ENCODE measurements at places on chromosomes 1 and 21.

DNA sequence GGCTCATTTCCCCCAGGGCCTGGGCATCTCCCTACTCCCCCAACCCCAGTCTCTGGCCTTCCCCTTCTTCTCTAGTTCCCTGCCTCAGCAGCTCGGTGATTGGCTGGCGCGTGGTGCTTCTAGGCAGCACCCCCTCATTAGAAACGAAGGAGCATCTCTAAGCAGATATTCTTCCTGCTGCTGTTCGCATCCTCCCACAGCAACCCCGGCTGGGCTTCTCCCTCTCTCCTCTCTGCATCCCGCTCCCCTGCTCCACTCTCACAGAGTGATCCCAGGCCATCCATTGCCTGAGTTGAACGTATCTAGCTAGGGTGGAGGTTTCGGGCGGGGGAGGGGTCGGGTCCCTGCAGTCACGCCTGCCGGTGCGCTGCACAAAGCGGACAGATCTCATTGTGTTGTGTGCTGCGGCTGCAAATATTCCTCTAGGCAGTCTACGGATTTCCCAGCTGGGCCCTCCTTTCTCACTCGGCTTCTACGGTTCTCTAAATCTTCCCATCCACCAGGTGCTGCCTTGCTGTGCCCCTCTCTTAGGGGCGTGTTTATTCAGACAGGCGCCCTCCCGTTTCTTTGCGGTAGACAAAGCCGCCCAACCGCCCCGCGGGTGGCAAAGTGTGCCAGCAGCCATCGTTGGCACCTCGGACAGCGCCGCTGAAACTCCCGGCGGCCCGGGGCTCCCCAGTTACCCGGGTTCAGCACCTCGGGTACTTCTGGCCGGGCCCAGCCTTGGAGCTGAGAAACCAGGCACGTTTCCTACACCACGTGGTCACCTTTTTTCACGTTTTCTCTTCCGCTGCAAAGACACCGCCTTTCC lies 2.2 kb downstream of the CACNA1E start:
- DNase-seq: no peak

GRCh38 chr1:210159211-210159610 lies 73.4 kb upstream of the SERTAD4 start:
- DNase-seq: no peak

- no peak for DNase-seq
These were observed 91.7 kb downstream of the LIPI start for GRCh38 chr21:14119038-14119437.

DNA sequence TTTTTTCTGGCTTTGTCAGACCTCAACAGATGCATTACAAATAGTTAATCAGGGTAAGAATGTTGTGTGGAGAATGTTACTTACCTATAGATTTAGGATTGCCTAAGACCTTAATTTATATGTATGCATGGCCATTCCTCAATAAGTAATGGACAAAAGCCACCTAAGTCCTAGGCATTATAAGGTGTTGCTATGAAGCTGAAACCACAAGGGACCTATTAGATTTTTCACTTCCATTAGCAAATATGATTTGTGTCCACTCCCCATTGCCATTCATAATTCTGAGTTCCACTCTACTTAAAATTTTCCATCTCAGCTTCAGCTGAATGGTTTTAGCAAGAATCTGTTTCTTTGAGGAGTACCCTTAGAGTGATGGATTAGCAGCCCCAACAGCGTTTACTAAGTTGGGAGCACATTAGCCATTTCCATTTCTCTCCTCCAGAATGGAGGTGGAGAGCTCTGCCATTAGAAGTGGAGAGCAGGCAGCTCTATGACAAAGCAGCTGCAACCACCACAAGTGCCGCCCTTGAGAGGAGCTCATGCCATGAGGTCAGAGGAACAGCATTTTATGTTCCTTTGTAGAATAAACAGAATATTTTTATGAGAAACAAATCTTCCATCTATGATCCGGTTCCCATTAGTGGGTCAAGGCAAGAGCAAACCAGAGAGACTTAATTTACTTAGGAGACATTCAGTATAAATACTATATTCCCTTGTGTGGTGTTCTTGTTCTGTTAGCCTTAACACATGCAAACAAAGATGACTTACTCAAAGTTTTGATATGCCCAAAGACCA lies 28.9 kb upstream of the C1orf87 start:
- no peak for DNase-seq

DNA sequence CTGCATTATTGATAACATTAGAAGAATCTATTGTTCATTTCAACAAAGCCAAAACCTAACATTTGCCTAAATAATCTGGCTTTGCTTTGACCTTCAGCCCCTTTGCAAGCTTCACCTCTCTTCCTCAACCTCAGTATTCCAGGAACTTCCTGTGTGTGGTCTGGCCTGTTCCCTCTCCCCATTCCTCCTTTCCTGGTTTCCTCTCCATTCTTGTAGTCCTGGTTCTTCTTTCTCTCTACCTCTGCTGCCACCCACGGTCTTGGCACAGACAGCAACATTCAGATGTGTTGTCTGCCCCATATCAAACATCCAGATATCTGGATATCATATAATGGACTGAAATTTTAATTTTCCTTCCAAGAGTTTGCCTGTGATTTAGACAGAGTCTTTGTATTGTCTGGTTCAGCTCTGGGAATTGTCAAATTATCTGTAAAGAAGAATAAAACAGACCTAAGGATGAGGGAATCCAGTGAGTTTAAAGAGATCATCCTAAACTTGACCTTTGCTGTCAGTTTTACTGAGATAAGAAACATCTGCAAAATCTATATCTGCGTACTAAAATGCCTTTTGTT lies 148.1 kb upstream of the KCTD3 start:
- DNase-seq: no peak

GRCh38 chr1:203901581-203901980 lies 40.2 kb downstream of the SNRPE start:
- DNase-seq: no peak

- no peak for DNase-seq
These were observed 41.2 kb upstream of the USH2A start for GRCh38 chr1:216464489-216464888.

Measured in HEK293T (cell line).